Esophagus squamous epithelium (tissue), 5 donors: ENCODE measurements at places on chromosomes 1 and 21.

- DNase-seq, result no peak
Observed at GRCh38 chr1:181676269-181676668, 193.0 kb downstream of the CACNA1E start.

DNA sequence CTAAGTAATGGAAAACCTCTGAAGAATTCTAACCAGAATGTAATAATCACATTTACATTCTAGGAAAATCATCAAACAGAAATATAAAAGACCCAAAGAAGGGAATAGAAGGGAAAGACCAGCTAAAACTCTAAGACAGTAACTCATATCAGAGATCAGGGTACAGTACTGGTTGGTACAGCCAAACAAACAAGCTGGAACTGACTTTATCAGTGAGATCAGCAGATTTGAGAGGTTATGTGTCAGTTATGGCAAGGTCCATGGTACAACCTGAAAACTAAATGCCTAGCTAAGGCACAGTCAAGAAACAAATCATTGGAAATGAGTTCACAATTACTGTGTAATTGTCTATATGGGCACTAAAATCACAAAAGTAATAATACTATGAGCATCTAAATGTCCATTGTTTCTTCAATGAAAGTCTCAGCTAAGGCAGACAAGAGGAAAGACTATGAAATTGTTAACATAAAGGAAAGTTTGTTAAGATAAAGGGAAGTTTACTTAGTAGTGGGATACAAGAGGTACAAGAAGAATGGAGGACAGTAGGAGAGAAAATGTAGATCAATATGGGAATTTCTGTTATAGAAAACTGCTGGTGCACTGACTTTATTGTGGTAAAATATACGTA is 75.8 kb downstream of the TRIM33 start:
- DNase-seq, result no peak

GRCh38 chr21:25863031-25863430 is 128.3 kb downstream of the GABPA start:
- no peak for DNase-seq

- DNase-seq, result no peak
Observed at GRCh38 chr1:9420835-9421532, 118.3 kb upstream of the SLC25A33 start.

- no peak for DNase-seq
Observed at GRCh38 chr1:183907070-183907469, 102.2 kb downstream of the RGL1 start.

DNA sequence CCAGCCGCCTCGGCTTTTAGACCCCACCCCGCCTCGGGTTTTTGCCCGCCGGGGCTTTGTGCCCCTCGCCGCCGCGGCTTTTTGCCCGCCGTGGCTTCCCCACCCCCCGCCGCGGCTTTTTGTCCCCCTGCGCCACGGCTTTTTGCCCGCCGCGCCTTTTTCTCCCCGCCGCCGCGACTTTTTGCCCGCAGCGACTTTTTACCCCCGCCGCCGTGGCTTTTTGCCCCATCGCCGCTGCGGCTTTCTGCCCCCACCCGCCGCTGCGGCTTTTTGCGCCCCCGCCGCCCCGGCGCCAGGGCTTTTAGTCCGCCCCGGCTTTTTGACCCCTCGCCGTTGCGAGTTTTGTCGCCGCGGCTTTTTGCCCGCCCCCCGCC is 474.4 kb downstream of the FAM72C start:
- no peak for DNase-seq

GRCh38 chr1:101112051-101112780 is 86.6 kb upstream of the DPH5 start:
- DNase-seq, result peak; percentile 6

DNA sequence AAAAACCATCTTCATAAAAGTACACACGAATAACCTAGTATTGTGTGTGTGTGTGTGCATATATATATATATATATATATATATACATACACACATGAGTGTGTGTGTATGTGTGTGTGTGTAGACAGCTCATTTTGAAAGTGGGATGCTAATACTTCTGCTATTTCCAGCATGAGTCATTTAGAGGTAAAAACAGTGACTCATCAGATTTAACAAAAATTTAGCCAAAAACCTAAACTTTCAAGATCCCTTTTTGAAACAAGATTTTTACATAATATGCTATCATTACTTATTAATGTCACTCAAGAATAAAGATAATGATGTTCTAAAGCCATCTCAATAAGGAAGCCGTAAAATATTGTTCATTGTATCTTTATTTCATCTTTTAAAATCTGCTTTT is 35.6 kb upstream of the ADGRL4 start:
- no peak for DNase-seq
